CD4-positive, alpha-beta T cell treated with Interleukin-12 subunit alpha and Interleukin-12 subunit beta, for 1 hour (primary cell): ENCODE measurements at places on chromosomes 7 and 10.

DNA sequence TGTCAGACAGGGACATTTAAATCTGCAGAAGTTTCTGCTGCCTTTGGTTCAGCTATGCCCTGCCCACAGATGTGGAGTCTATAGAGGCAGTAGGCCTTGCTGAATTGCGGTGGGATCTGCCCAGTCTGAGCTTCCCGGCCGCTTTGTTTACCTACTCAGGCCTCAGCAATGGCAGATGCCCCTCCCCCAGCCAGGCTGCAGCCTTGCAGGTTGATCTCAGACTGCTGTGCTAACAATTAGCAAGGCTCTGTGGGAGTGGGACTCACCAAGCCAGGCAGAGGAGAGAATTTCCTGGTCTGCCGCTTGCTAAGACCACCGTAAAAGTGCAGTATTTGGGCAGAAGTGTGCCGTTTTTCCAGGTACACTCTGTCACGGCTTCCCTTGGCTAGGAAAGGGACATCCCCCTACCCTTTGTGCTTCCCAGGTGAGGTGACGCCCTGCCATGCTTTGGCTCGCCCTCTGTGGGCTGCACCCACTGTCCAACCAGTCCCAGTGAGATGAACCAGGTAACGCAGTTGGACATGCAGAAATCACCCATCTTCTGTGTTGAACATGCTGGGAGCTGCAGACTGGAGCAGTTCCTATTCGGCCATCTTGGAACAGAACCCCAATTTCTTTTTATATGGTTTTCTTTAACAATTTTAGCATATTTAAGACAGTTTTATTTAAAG lies 28.4 kb upstream of the VWDE start:
- no peak for DNase-seq

GRCh38 chr7:18140943-18141342 lies 113.3 kb upstream of the PRPS1L1 start:
- no peak for DNase-seq

- DNase-seq, result no peak
Observed at GRCh38 chr10:89540420-89540949, 5.1 kb upstream of the SLC16A12 start.

DNA sequence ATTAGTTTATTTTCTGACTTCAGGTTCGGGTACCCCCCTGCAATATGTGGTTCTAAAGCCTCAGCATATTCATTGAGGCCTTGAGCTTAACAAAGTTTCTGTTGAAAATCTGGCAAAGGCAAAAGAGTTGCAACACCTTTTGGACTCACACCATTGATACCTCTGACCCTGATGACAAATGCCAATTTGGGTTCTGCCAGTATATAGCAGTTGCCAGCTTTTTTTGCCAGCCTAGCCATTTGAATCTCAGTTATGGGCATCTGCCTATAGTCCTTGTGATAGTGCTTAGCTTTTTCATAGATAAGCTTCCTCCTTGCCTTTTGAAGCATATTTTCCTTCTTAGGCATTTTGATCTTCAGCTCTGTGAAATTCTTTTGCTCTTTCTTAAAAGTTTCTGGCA lies 31.9 kb downstream of the LIPJ start:
- no peak for DNase-seq
